ENCODE measurements at places on chromosomes 2 and 18.

DNA sequence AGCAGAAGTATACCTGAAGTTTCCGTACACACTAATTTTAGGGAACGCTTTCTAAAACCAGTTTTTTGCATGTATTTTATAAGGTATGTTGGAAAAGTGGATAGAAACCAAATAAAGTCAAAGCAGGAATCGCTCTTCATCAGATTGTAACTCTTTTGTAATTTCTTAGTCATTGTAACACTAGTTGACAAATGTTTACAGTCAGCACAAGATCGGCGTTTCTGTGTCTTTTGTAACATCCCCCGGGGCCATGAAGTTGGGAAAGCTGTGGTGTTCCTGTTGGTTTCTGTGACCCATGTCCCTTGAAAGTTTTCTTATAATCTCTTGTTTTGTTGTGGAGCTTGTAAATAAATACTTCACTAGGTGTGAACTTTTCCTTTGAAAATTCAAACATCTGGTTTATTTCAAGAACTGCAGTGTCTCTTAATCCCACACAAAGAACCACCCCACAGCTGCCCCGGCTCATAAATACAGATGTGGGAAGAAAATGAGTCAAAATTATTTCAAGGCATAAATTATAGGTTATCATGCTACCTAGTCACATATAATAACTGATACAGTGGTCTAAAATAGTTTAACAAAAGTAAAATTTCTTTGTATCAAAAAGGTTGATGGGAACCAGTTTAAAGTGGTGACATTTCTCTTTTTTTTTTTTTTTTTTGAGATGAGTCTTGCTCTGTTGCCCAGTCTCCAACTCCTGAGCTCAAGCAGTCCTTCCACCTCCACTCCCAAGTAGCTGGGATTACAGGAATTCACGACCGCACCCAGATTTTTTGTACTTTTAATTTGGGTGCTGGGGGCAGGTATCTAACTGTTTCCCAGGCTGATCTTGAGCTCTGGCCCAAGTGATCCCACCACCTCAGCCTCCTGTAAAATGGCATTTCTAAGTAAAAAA, 751 bp upstream of the NMI start:
- DNase-seq, result no peak

GRCh38 chr18:4248686-4249085, 206.4 kb downstream of the DLGAP1 start:
- DNase-seq, result no peak

GRCh38 chr18:48751727-48752468, 198.9 kb downstream of the SMAD7 start:
- DNase-seq, result no peak

- DNase-seq, result no peak
These were observed 251.2 kb downstream of the PTGR3 start for GRCh38 chr18:74957588-74958224.

DNA sequence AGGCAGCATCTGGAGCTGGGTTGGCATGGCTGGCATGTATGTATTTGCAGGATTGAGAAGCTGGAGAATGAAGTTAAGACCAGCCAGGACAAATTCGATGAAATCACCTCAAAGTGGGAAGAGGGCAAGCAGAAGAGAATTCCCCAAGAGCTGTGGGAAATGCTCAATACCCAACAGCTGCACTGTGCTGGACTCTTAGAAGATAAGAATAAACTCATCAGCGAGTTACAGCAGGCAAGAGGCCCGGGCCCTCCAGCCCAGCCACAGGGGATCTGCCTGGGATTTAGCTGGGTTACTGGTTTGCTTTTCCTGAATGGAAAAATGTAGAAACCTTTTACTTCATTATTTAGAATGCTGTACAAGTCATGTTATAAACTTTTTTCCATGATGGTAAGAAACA, 22.5 kb downstream of the DRC1 start:
- no peak for DNase-seq

GRCh38 chr2:137316075-137316474, 550.7 kb downstream of the THSD7B start:
- DNase-seq, result no peak

DNA sequence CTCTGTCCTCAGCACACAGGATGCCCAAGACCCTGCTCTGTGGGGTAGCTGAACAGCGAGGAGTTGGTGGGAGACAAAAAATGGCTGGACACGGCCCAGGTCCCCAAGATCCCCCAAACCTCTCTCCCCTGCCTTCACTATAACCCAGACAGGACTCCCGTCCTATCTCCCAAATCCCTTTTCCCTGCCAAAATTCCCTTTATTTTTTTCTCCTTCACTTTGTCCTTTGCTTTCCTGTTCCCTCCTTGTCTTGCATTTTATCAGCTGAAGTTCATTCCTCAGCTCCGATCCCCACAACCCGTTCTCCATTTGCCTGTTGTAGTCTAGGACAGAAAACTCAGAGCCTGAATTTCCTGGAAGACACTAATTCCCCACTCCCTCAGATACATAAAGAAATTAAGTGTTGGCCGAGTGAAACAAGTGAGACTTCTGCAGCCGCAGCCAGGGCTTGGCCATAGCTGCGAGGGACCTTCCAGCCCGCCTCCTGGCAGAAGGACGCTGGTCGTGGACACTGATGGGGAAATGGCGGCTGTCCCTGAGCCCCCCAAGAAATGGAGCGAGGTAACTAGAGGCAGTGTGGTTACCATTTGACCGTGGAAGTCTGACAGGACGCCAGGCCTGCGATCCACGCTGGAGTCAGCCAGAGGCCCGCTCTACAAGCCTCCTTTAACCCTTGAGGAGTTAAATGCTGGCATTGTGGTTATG, 173.6 kb downstream of the BCL2 start:
- DNase-seq, result no peak

- DNase-seq, result no peak
These were observed 20.1 kb upstream of the MREG start for GRCh38 chr2:216033403-216033802.

DNA sequence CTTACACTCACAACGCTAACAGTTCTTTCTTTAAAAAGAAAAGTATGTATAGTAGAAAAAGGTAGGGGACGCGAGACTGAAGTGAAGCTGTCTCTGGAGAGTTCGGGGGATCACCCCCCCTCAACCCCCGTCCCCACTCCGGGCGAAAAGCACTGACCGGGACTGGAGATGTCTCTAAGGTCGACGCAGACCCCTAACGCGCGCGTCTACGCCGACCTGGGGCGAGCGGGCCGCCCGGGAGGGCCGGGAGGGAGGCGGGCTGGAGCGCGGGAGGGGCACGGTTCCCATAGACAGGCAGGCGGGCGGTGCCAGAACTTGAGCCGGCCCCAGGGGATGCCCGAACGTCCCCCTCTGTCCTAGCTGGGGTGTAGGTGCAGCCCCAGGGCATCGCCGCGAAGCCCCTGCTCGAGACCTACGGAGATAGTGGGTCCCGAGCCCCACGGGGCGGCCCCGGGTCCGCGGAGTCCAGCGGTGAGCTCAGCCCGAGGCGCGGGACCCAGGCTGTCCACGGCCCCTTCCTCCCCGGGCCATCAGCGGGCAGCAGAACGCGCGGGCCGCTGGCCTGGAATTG, 82.2 kb downstream of the CHRNA1 start:
- DNase-seq, result peak; percentile 33

DNA sequence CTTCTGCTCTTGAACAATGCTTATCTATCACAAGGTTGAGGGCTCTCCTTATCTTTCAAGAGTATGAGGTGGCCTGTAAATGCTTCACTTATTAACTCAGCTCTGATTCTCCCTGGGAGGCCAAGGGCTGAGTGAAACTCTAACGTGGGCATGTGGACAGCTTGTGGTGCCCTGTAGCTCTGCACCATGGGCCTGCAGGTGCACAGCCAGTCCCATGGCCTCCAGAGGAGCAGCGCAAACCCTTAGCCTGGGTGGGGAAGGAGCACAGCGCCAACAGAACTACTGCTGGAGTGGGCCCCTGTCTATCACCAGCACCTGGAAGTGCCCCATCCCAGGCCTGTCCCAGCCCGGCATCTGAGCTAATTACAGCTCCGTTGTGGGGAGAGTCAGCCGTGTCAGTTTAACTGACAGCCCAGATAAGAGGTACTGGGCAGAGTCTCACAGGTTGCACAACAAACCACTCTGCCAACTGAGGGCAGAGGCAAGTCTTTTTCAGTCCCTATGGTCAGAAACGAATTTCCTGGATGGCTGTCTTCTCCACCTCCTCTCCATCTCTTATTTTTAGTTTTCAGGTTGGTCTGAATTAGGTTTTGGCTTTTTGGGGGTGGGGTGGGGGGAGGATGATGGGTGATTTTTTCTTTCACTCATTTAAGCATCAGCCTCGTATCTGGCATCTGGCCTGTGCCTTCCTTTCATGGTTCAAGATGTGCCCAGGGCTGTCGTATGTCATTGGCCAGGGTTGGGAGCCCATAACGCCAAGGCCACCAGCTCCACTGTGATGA, 219.5 kb downstream of the BCL2 start:
- no peak for DNase-seq

GRCh38 chr2:71861186-71862160, 286.2 kb downstream of the CYP26B1 start:
- DNase-seq, result no peak
